Daoy (cell line): ENCODE measurements at places on chromosomes 12 and 14. TPM values are rescaled to one million over a fixed set of nuclear protein-coding genes. Genes with fewer than 3 reads are reported as not detected.
A peak's percentile ranks its signal among the peaks of the same experiment; 100 is the strongest.

- DNase-seq: peak; percentile 60
These were observed 79.3 kb downstream of the ARF6 start for GRCh38 chr14:49972131-49972671.

DNA sequence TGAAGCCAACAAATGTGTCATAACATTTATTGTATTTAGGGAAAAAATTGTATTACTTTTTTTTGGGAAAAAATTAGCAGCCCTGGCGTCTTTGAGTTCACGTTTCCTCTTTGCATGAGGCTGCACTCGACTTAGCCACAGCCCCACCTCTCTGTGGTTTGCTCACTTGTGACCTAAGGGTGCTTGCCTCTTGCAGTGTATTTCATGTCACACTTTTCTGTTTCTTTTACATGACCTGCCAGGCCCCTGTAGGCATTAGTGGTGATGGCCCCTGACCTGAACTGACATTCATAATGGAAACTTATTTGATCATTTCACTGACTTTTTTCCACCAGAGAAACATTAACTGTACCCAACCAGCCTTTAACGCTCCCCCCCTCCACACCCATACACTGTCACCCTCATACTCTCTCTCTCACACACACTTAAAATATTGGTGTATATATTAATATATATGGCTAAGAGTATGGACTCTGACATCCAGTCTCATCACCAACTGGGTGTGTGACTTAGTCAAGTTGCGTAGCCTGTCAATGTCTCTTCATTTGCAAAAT lies 122.9 kb downstream of the PRKCH start:
- no peak for DNase-seq

DNA sequence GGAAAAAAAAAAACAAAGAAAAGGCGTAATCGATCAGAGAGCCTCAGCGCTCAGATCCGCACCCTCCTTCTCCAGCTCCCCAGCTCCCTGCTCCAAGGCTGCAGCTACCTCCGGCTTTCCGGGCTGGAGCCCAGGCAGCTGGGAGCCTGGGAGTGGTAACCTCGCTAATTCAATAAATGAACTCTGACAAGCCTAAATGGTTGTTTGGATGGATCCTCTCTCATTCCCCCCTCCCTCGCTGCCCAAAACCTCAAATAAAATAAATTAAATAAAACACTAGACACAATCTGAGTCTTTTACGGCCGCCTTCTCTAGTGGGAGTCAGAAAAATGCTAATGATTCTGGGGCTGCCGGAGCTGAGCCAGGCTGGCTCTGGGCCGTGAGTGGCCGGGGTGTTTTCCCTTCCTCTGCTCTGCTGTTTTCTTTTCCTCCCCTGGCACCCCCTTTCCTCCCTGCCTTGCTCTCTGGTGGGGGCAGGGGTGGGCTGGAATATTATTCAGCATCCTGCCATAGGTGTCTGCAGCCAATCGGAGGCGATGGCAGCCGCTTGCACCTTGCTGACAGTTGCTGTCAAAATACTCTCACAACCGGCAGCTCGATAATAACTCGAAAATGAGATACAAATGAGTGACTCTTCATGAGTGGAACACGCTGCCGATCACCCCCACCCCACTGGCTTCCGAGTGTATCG lies 76.1 kb downstream of the RBM19 start:
- no peak for DNase-seq

DNA sequence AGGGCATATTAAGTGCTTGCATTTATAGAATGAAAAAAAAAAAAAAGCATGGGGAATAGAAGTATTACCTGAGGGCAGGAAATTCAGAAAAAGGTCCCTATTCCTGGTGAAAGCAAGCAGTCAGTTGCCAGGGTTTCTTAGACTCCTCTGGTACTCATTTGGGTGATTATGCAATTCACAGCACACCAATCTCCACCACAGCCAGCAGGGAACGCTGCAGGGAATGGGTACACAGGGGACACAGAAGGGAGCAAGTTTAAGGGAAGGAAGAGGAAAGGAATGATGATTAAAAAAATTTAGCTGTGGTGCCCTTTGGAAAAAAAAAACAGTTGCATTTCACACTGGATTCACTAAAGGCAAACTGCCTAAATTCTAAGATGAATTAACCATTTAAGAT lies 14.2 kb downstream of the BLTP3B start:
- DNase-seq: peak; percentile 40

- DNase-seq: no peak
These were observed 38.0 kb downstream of the RFLNA start for GRCh38 chr12:124332900-124333299.

PIWIL1 gene
- 0.68 and 1.8 TPM in 2 replicates for total RNA-seq

SAMD4A gene
- total RNA-seq: 14.4 and 17.8 TPM in 2 replicates

TMEM260 gene
- total RNA-seq: 8.6 and 12.3 TPM in 2 replicates

CLEC2A gene
- total RNA-seq: not detected in 2 replicates
